ENCODE measurements at places on chromosomes 13 and 19.

DNA sequence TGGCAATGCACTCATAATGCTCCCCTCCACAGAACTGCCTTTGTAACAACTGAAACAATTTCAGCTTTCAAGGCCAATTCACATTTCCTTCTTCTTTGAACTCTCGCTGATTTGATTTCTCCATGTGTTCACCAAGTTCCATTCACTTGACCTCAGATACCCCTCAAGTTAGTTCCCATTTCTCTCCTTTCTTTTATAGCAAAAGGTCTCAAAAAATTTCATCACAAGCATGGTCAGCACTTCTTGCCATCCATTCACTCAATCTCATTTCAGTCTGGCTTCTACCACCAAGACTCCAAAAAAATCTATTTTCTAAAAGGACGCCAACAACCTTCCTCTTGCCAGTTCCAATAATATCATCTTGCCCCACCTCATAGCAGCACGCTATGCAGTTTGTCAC is 135.7 kb downstream of the DIAPH3 start:
- no peak for DNase-seq

DNA sequence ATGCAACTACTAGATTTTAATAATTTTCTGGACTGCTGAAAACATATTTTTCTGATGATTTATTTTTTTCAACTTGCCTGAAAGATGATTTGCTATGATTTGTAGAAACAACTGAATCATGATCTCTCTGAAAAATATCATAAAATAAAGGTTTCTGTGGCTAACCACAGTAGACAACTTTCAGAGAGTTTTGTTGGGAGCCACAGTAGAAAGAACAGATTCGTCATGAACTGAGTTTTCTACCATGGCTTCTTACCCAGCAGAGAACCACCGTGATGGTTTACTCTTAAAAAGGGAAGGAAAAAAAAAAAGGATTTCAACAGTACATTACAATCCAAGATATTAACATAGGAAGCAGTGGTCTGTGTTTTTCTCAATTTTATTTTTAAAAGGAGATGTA is 18.0 kb downstream of the ZAR1L start:
- no peak for DNase-seq

- DNase-seq: no peak
Measured at GRCh38 chr19:5916181-5916708, 2.2 kb downstream of the CAPS start.

- DNase-seq: no peak
Measured at GRCh38 chr19:18450931-18451836, 13.3 kb upstream of the ISYNA1 start.

- DNase-seq: no peak
Measured at GRCh38 chr19:35755550-35756376, 1.1 kb downstream of the HSPB6 start.

DNA sequence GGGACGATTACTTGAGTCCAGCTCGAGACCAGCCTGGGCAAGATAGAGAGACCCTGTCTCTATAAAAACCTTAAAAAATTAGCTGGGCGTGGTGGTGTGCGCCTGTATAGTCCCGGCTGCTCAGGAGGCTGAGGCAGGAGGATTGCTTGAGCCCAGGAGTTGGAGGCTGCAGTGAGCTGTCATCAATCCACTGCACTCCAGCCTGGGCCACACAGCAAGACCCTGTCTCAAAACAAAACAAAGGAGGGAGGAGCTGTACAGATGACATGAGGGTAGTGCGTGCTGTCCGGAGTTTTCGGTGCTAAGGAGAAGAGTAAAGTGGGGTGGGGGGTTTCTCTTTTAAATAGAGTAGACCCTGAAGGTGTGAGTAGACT is 22.6 kb downstream of the HDGFL2 start:
- no peak for DNase-seq

GRCh38 chr13:46476174-46476573 is 76.8 kb upstream of the LRCH1 start:
- no peak for DNase-seq

GRCh38 chr19:2274185-2274711 is 7.7 kb downstream of the PEAK3 start:
- DNase-seq: no peak

DNA sequence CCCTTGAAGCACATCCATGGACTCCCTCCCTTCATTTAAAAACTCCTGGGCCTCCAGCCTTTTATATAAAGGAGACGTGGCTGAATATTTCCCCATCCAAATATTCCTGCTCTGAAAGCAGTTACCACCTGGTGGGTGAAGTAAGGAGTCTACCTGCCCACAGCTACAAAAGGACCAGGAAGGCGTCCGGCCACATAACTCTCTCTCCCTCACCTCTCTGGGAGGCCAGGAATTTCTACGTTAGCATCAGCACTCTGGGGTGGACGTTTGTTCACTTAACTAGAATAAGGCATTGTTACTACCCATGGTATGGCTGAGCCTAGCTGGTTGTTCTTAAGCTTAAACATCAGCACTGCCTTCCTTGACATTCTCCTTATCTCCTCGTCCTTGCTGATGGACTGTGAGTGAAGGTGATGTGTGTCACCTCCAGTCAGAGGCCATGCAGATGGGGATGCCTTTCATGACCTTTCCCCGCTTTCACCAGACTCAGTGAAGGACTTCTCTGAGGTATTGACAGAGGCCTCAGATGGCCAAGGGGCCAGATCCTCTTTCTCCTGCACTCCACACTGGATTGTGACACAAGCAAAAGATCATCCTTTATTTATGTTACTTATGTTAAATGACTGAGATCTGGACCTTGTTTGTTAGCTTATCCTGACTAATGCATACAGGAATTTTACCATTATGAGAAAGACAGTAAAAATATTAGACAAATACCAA is 22.2 kb upstream of the KPNA3 start:
- no peak for DNase-seq

- DNase-seq: no peak
Measured at GRCh38 chr13:88376760-88377388, 705.7 kb downstream of the SLITRK5 start.

- no peak for DNase-seq
Measured at GRCh38 chr19:33296488-33296971, 5.8 kb downstream of the CEBPA start.

DNA sequence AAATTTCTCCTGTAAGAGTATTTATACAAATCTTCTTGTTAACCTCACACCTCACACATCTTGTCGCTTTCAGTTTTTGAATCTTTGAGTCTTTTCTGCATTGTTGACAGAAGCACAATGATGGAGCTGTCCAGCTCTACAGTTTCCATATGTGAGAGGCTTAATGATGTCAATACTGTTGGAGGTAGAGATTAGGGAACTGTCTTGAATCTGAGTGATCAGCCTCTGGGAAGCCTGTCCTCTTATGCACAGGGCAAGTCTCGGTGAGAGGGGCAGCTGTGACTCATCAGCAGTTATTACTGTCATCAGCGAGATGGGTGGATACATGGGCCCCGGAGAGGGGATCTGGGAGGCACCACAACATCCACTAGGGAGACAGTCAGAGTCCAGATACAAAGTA is 4.6 kb upstream of the ITGBL1 start:
- peak; percentile 1 for DNase-seq

DNA sequence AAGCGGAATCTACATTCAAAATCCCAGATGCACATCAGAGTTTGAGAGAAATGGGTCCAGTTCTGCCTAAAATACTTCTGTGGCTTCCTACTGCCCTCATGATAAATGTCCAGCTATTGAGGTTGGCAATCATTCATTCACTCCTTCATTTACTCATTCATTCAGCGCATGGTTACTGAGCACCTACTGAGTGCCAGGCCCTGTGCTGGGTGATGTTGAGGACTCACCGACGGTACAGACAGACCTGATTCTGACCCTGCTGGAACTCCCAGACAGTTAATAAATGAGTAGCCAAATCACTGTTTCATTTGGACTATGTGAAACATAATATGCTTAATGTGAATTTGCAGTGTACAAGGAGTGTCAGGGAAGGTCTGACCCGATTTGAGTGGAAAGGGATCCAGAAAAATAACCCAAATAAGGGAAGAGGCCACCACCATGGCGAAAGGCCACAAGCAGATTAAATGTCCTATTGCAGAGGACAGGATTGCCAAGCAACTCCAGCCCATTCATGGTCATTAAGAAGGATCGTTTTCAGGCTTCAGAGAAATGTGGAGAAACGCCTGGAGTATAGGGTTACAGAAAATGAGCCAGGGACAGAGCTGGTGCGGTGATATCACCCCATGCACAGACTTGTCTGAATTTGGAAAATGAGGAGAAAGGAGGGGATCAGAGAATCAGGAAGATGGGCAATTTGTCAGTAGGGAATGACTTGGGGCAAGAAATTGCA is 20.5 kb downstream of the DYRK1B start:
- no peak for DNase-seq

Data from mammary epithelial cell (primary cell).